Activated T-helper 1 cell treated with Interleukin-2 at 50 U/mL for 16 hours (primary cell): ENCODE measurements at places on chromosomes 1 and 21.

DNA sequence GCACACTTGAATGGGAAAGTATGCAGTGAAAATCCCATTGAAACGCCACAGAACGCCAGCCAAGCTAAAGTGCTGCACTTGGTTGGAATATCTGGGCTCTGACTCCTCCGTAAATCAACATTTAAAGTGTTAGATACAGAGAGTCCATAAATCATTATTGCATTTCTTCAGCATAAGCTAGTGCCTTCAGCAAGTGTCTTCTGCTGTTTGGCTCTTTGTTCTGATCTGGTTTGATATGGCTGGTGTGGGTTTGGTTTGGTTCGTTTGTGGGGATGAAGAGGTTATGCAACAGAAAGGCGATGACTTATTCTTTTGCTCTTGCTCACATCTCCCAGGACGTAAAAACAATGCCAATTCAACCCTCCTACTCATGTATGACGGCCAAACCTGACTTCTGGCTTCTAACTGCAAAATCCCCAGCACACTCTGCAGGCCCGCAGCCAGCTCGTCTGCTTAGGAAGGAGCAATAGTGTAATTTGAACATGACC is 121.8 kb upstream of the ERG start:
- no peak for DNase-seq

GRCh38 chr1:201525193-201525778 is 13.6 kb upstream of the NAV1 start:
- DNase-seq, result no peak

- DNase-seq, result no peak
Observed at GRCh38 chr1:154810571-154810970, 59.5 kb downstream of the KCNN3 start.

DNA sequence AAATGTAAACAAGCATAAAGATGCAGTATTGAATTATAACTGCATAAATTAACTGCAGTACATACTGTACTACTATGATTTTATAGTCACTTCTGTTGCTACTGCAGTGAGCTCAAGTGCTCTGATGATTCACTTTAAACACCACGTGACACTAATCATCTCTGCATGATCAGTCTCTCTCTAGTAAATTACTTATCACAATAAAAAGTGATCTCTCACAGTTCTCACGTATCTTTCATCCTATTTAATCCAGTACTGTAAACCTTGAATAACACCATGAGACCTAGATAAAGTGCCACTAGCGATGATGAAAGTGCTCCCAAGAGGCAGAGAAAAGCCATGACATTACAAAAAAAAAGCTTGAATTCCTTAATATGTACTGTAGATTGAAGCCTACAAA is 1242.0 kb downstream of the AMY1C start:
- no peak for DNase-seq

- no peak for DNase-seq
Observed at GRCh38 chr1:24713176-24713575, 32.1 kb upstream of the CLIC4 start.

GRCh38 chr1:21818656-21819055 is 6.6 kb downstream of the LDLRAD2 start:
- no peak for DNase-seq
